GM12878 (cell line): ENCODE measurements at places on chromosomes 5 and 9. TPM values are rescaled to one million over a fixed set of nuclear protein-coding genes. Genes with fewer than 3 reads are reported as not detected.

DNA sequence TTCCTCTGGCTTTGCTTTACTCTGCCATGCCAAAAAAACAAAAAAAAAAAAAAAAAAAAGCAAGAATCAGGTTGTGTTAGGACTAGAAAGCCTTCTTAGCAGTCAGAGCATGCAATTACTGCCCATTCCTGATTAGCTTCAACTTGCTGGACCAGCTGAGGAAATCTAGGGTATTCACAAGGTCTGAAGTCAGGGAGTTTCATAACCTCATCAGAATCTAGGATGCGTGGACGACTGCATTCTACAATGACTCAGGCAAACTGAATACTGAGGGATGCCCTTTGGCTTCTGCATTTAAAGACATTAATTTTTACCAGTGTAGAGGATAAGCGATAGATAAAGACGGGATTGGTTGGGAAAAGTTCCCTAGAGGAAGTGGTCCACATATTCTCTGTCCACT lies 39.2 kb upstream of the SHOC1 start:
- DNase-seq = no peak

The PLAC8L1 gene
- polyA plus RNA-seq = 0.28 TPM in 1 of 2 replicates, not detected in the other

DNA sequence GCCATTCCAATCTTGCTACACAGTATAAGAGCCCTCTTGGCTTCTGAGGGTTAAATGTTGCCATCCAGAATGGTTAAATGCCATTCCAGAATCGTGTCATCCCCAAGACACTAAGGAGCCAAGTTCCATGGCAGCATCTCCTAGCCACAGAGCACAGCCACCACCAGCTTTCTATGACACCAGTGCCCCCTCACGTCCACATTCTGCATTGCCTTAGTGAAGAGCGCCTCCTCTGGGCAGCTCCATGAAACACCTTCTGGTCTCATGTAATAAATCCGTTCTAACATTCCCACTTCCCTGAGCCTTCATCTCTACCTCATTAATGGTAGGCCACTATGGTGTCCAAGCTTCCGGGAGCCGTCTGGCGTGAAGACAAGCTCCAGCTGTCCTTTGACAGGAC lies 12.4 kb downstream of the CBY3 start:
- no peak for DNase-seq

- no peak for DNase-seq
Measured at GRCh38 chr9:1207686-1208085, 157.5 kb downstream of the DMRT2 start.

The GABRB2 gene
- polyA plus RNA-seq = 0.25 and 0.49 TPM in 2 replicates

GRCh38 chr9:14887149-14887548 lies 23.1 kb downstream of the FREM1 start:
- no peak for DNase-seq

The ESM1 gene
- not detected in 2 replicates for polyA plus RNA-seq

DNA sequence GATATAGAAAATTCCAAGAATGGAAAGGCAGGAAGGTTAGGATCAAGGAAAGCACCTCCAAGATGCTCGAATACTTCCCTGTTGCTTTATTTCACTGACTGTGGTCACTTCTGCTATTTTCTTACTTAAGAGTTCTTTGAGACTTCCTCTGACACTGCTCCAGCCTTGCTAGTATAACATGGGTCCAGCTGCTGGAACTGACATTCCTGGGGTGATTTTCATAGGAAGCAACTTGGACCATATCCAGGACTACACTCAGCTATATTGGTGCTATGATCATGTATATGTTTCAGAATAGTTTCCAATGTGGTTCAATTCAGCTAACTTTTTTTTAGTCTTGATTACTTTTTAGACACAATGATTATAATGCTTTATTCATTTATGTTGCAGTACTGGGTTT lies 81.6 kb upstream of the CKMT2 start:
- DNase-seq = no peak

The SLC1A3 gene
- polyA plus RNA-seq = 3.3 and 3.8 TPM in 2 replicates

- no peak for DNase-seq
Measured at GRCh38 chr5:158140120-158140731, 281.3 kb upstream of the CLINT1 start.

GRCh38 chr5:75319638-75320037 lies 17.4 kb upstream of the HMGCR start:
- no peak for DNase-seq

The CLIC3 gene
- polyA plus RNA-seq = 0.31 TPM in 1 of 2 replicates, not detected in the other
